A375 (cell line): ENCODE measurements at places on chromosomes 1 and 21. TPM values are rescaled to one million over a fixed set of nuclear protein-coding genes. Genes with fewer than 3 reads are reported as not detected.

RUNX3 gene
- total RNA-seq = 14.0 and 15.9 TPM in 2 replicates

CD1B gene
- not detected in 2 replicates for total RNA-seq

CFHR2 gene
- not detected in 2 replicates for total RNA-seq

FALEC gene
- 2.6 TPM in 1 of 2 replicates, not detected in the other for total RNA-seq

FYB2 gene
- not detected in 2 replicates for total RNA-seq

CLCA4 gene
- not detected in 2 replicates for total RNA-seq

VASH2 gene
- total RNA-seq = 0.60 and 2.1 TPM in 2 replicates

ARPC5 gene
- total RNA-seq = 138 and 181 TPM in 2 replicates

GJC2 gene
- total RNA-seq = 3.1 and 3.3 TPM in 2 replicates

HEYL gene
- not detected in 2 replicates for total RNA-seq

IFT25 gene
- 55.2 and 61.4 TPM in 2 replicates for total RNA-seq

OR6K3 gene
- total RNA-seq = not detected in 2 replicates

NPL gene
- total RNA-seq = 2.4 and 6.9 TPM in 2 replicates

MAP10 gene
- total RNA-seq = 0.49 and 0.56 TPM in 2 replicates
